ENCODE measurements at places on chromosomes 13 and 19. TPM values are rescaled to one million over a fixed set of nuclear protein-coding genes. Genes with fewer than 3 reads are reported as not detected.

Gene MBD3L4
- total RNA-seq = not detected

Gene URAD
- not detected for total RNA-seq

Gene CYP2A6
- not detected for total RNA-seq

Gene ZNF493
- 82.5 TPM for total RNA-seq

Gene HCST
- not detected for total RNA-seq

Gene LILRB5
- 5.6 TPM for total RNA-seq

Gene CATSPERD
- total RNA-seq = not detected

Gene ZNF540
- total RNA-seq = 12.4 TPM

Gene ZNF709
- total RNA-seq = 7.6 TPM

Gene KLK13
- 0.73 TPM for total RNA-seq

Data from thyroid gland (tissue), 4 donors.